Activated CD4-positive, alpha-beta T cell treated with anti-CD3 and anti-CD28 coated beads for 24 hours (primary cell): ENCODE measurements at places on chromosomes 16 and 17.

- DNase-seq, result no peak
Observed at GRCh38 chr17:56570199-56570598, 23.3 kb upstream of the NOG start.

DNA sequence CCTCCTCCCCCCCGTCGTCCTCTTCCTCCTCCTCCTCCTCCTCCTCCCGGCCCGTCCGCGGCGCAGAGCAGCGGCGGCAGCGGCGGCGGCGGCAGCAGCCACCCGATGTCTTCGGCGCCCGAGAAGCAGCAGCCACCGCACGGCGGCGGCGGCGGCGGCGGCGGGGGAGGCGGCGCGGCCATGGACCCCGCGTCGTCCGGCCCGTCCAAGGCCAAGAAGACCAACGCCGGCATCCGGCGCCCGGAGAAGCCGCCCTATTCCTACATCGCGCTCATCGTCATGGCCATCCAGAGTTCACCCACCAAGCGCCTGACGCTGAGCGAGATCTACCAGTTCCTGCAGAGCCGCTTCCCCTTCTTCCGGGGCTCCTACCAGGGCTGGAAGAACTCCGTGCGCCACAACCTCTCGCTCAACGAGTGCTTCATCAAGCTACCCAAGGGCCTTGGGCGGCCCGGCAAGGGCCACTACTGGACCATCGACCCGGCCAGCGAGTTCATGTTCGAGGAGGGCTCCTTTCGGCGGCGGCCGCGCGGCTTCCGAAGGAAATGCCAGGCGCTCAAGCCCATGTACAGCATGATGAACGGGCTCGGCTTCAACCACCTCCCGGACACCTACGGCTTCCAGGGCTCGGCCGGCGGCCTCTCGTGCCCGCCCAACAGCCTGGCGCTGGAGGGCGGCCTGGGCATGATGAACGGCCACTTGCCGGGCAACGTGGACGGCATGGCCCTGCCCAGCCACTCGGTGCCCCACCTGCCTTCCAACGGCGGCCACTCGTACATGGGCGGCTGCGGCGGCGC lies at the start of gene FOXF1:
FOXF1 (plus strand) TSS at position 63 of the 797 bp plus-strand sequence; CDS start at position 106, 43 bp downstream.
- DNase-seq, result no peak

DNA sequence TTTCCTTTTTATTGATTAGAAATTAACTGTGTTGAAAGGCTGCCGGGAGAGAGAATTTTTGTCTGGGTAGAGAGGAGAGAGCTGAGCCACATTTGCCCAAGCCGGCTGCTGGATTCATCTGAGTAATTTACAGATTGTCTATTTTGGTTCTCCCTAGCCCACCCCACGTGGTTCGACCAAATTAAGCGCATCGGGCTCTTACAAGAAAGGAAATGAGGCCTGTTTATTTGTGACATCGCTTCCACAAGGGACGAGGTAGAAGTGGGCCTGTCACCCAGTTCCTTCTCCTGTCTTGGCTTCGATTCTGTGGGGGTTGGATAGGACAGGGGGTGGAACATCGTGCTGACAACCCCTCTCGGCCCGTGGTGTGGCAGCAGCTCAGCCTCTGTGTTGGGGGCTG lies 42.9 kb downstream of the SYT17 start:
- no peak for DNase-seq

- DNase-seq, result no peak
Observed at GRCh38 chr16:49013727-49014080, 267.9 kb downstream of the CBLN1 start.

GRCh38 chr16:19179546-19180490 lies 11.8 kb downstream of the SYT17 start:
- peak; percentile 10 for DNase-seq

DNA sequence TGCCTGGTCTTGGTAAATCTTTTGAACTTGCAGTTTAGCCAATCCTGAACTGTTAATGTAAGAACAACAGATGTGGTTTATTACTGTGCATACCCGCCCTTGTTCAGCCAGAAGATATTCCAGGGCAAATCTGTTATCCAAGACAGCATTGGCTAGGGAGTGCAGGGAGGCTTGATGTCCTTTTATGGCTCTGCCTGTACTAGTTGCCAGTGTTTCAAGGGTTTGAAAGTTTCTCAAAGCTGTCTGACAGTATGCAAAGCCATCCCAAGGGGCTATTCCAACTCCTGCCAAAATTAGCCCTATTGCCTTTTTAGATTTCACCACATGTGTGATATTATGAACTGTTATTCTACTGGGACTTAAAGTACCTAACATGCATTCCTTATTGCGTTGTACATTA lies 30.1 kb downstream of the LCMT1 start:
- no peak for DNase-seq

DNA sequence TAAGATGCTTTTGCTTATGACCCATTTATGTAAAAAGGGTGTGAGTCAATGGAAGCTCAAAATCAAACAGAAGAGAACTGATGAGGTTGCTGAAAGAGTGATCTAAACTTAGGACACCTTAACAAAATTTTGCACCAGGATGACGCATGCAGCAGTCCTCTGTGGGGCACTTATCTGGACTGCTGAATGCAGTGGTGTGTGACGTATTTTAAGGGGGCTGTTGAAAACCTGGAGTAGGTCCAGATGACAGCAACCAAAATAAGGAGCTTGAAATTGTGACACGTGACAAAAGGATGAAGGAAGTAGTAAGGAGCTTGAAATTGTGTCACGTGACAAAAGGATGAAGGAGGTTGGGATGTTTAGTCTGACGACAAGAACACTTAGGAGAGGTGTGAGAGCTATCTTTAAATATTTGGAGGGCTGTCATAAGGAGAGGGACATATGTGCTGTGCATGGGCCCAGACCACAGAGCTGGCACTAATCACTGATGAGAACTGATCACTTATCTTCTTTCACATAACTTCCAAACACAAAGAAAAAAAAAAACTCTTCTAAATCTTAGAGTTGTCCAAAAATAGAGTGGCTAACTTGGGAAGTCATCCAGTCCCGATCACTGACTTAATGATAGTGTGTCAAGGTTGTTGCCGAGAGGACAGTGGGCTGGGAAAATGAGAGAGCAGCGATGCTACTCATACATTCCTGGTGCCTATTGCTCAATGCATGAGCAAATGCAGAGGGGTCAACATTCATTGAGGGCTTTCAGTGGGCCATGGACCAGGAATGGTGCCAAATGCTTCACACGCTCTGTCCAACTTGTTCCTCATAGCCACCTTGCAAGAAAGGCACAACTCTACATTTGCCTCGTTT lies 264.2 kb upstream of the ZFHX3 start:
- DNase-seq, result no peak

GRCh38 chr16:21704733-21705132 lies 41.0 kb downstream of the OTOA start:
- no peak for DNase-seq

DNA sequence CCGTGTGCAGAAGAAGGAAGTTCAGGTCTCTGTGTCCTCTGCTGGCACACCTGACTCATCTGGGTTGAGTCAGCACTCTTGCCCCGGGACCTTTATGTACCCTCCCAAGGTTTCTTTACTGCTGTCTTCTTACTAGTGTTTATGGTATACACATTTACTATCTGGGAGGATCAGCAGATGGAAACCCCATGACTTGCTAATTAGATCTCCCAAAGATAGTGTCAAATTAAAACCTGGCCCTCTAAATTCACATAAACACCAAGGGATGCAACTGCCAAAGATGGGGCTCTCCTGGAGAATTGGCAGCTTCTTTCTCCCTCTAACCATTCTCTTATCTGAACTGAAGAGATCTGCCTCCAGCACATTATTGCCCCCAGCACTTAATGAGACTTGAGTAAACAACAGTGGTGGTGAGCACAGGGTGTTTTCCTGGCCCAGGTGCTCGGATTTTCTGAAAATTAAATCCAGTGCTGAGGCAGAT lies 718.1 kb upstream of the SOX9 start:
- DNase-seq, result no peak

GRCh38 chr17:1898332-1898731 lies 68.5 kb downstream of the RPA1 start:
- DNase-seq, result no peak

GRCh38 chr16:2260250-2260649 lies 7.7 kb downstream of the RNPS1 start:
- no peak for DNase-seq

GRCh38 chr17:68710035-68710780 lies 109.0 kb upstream of the FAM20A start:
- DNase-seq, result no peak

DNA sequence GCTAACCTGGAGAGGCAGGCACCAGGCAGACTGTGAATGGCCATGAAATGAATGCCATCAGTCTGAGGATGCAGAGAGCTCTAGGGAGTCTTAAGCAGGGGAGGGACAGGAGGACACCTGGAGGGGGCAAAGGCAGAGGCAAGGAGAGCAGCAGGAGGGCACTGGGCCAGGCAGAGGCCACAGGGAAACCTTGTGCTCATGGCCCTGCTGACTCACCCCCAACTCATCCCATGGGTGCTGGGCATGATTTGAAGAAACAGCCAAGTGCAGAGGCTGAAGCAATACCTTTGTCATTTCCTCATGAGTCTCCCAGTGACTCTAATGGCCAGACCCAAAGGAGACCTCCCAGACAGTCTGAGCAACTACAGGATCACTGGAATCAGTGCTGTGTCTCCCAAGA lies 141.4 kb downstream of the TMEM132E start:
- DNase-seq, result no peak

DNA sequence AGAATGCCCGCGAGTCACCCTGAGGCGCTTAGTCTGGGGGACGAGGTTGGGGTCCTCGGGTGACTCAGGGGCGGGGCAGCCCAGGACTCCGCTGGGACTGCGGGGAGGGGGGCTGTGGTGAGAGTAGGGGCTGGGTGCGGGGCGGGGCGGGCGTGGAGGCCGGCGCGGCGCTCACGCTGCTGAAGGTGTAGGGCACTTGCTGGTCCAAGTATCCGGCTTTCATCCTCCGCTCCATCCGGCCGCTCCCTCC lies 832 bp downstream of the ETV4 start:
- no peak for DNase-seq

GRCh38 chr16:31215287-31216162 lies 1.4 kb downstream of the PYDC1 start:
- no peak for DNase-seq

DNA sequence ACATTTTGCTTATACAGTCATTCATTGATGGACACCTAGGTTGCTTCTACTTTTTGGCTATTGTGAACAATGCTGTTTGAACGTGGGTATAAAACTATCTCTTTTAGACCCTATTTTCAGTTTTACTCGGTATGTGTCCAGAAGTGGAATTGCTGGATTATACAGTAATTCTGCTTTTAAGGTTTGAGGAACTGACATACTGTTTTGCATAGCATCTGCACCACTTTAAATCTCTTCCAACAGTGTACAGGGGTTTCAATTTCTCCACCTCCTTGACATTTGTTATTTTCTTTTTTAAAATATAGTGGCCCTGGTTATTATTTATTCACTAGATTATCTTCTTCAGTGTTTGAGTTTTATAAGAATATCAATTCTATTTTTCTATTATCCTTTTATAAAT lies 116.9 kb downstream of the USP22 start:
- DNase-seq, result no peak

GRCh38 chr16:27378871-27379481 lies 23.0 kb upstream of the IL21R start:
- no peak for DNase-seq

- no peak for DNase-seq
Observed at GRCh38 chr16:4377573-4378154, 6.0 kb downstream of the VASN start.

GRCh38 chr17:2779545-2779944 lies 16.7 kb upstream of the RAP1GAP2 start:
- DNase-seq, result no peak

GRCh38 chr17:81961087-81961511 lies at the start of gene NOTUM:
TSS of gene NOTUM (minus strand) at chr17:81961187. CDS start at chr17:81960909, 278 bp downstream.
- no peak for DNase-seq

DNA sequence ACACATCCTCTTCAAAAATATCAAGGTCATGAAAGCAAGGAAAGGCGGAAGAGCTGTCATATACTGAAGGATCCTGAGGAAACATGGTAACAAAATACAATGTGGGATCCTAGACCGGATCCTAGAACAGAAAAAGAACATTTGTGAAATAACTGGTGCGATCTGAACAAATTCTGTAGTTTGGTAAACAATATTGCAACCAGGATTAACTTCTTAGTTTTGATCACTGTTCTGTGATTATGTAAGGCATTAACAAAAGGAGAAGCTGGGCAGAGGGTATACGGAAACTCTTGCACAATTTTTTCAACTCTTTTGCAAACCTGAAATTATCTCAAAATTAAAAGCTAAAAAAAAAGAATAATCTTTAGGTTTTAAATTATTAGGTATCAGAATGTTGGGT lies 109.7 kb downstream of the TRIM37 start:
- DNase-seq, result no peak

GRCh38 chr16:74215249-74215648 lies 81.4 kb upstream of the PSMD7 start:
- DNase-seq, result no peak

DNA sequence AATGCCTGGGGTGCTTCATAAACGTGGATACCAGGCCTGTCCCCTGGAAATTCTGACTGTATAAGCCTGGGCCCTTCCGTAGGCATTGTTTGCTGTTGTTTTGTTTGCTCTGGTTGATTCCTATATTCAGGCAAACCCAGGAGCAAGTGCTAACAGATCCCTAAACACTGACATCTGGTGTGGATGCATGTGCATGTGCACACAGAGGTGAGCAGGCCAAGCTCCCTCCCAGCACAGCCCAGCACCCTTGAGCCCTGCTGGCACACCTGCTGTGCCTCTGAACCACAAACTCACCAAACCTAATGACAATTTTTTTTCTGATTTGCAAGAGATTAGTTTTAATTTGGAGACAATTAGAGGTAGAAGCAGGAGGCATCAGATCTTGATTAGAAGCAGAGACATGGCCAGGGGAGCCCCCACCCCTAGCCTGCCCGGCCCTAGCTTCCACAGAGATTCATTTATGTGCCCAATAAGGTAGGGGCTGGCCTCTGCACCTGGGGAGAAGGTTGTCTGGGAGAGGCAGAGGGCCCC lies 40.4 kb downstream of the TMEM132E start:
- no peak for DNase-seq

DNA sequence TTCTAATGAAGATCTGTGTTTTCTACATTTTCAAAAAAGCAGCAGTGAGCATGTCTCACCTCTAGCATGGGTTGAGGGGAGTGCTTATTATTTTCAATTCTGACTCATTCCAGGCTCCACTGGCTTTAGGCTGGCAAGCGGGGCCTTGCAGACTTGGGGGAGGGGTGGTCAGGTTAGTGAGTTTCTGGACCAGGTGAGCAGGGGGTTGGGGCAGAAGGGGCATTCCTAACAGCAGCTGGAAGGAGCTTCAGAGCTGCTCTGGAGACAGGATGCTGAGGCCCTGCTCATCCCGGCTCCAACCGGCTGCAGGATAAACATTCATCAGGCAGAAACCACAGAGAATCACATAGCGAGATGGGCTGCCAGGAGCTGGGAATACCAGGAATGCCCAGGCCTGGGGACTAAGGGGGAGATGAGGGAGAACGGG lies 10.5 kb upstream of the KRT19 start:
- no peak for DNase-seq

- peak; percentile 6 for DNase-seq
Observed at GRCh38 chr17:18038149-18038850, 668 bp downstream of the ATPAF2 start.

- DNase-seq, result peak; percentile 43
Observed at GRCh38 chr16:88505405-88506082, 52.5 kb downstream of the ZFPM1 start.
